Endodermal cell (in vitro differentiated cells): ENCODE measurements at places on chromosomes 1 and 21. TPM values are rescaled to one million over a fixed set of nuclear protein-coding genes. Genes with fewer than 3 reads are reported as not detected.

GRCh38 chr1:31627930-31628559 is 10.6 kb downstream of the HCRTR1 start:
- DNase-seq = no peak

DNA sequence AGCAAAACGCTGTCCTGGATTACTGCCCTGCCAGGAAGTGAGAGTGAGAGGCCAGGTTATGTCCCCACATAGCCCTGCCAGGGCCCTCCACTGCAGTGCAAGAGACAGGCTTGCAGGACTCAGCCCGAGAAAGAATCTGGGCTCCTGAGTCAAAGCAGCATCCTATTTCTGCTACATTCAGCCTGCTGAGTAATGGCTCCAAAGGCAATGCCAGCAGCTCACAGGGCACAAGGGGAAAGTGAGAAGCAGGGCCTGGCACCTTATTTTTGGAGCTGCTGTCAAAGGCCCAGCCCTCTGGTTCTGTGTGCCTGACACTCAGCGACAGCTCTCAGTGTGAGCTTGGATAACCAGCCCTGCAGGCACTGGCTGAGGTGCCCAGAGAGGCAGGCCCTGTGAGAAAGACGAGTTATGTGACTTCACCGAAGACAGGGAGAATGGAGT is 83.9 kb downstream of the DTL start:
- no peak for DNase-seq

GRCh38 chr1:97050506-97050905 is 328.9 kb downstream of the PTBP2 start:
- no peak for DNase-seq

GRCh38 chr1:198929961-198930599 is 291.2 kb downstream of the PTPRC start:
- DNase-seq = no peak

CFAP126 gene
- 1.2 to 1.7 TPM (median 1.2 TPM) in 3 replicates for total RNA-seq

DNA sequence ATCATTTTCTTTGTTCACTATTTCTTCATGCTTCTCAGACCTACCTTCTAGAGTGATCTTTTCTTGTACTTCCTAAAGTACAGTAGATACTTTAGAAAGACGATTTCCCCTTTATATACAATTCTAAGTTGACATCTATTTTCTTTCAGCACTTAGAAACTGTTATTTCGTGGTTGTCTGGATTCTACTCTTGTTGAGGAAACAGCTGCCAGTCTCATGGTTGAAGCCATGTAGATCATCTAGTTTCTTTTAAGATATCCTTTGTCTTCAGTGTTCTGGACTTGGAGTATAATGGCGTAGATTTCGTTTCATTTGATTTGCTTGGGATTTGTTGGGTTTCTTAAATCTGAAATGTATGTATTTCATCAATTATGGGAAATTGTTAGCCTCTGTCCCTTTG is 67.6 kb downstream of the PKN2 start:
- no peak for DNase-seq

ASCL5 gene
- 0.56 to 1.2 TPM (median 1.2 TPM) in 3 replicates for total RNA-seq

- DNase-seq = no peak
These were observed 125.7 kb downstream of the LYPLAL1 start for GRCh38 chr1:219299420-219299819.

DNA sequence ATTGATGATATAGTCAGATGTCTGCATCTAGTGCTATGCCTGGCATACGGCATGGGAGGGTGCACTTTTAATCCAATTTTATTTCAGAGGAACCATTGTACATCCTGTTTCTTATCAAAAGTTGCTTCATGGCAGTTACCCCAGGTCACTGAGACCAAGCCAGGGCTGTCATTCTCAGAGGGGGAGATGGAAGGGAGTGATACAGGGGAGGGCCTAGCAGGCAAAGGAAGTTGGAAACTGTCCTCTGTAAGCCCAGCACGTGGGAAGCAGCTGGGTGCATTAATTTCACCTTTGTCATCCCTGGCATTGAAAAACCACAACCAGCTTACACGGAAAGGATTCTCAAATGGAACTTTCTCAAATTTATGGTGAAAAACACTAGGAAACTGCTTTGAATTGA is 458.7 kb upstream of the ADAMTS5 start:
- peak; percentile 41 for DNase-seq

TRPM2 gene
- total RNA-seq = 11.1 to 22.9 TPM (median 12.5 TPM) in 3 replicates

DNA sequence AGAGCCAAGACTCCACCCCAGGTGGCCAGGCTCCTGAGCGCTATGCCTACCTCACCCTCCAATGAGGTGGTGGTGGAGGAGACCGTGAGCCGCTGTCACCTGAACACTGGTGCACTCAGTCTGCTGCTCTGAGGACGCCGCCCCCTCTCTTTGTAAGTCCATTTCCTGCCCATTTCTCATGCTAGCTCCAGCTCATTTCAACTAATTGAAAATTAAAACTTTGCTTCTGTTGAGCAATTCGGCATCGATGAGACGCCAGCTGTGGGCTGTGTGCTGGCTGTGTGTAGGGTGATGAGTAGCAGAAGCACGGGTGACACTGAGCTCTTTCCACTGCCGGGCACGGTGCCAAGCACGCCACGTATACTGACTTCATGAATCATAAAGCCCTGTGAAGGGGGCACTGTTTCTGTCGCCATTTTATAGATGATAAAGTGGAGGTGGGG is 11.2 kb downstream of the TNFRSF1B start:
- no peak for DNase-seq

TMEM51 gene
- 7.7 to 12.1 TPM (median 10.6 TPM) in 3 replicates for total RNA-seq

RIPPLY3 gene
- total RNA-seq = 27.5 to 31.1 TPM (median 28.0 TPM) in 3 replicates

GRCh38 chr1:66954208-66954607 is 29.4 kb downstream of the MIER1 start:
- no peak for DNase-seq

KANK4 gene
- 0.43 and 0.70 TPM in 2 replicates for total RNA-seq

MARK1 gene
- total RNA-seq = 11.4 and 12.6 TPM in 2 replicates

- DNase-seq = peak; percentile 82
These were observed 14.1 kb downstream of the PEA15 start for GRCh38 chr1:160219062-160219929.

DNA sequence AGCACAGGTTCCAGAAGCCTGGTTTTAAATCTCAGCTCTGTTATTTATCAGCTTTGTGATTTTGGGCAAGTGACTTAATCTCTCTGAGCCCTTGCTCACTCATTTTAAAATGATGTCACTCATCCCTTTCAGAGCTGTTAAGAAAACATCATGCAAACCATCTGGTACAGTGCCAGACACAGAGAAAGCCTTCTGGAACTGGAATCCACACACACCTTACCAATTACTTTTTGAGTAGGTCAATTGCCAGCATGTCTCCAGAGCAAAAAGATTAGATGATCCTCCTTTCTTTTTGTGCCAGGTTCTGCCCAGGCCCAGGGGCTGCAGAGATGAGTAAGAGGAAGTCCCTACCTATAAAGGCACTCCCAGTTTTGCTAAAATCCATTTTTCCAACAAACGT is 61.3 kb downstream of the ROR1 start:
- DNase-seq = no peak

- DNase-seq = peak; percentile 22
These were observed 20.5 kb upstream of the SMYD3 start for GRCh38 chr1:246527402-246528088.

GRCh38 chr21:23111070-23111600 is 2112.9 kb downstream of the NCAM2 start:
- no peak for DNase-seq

DNA sequence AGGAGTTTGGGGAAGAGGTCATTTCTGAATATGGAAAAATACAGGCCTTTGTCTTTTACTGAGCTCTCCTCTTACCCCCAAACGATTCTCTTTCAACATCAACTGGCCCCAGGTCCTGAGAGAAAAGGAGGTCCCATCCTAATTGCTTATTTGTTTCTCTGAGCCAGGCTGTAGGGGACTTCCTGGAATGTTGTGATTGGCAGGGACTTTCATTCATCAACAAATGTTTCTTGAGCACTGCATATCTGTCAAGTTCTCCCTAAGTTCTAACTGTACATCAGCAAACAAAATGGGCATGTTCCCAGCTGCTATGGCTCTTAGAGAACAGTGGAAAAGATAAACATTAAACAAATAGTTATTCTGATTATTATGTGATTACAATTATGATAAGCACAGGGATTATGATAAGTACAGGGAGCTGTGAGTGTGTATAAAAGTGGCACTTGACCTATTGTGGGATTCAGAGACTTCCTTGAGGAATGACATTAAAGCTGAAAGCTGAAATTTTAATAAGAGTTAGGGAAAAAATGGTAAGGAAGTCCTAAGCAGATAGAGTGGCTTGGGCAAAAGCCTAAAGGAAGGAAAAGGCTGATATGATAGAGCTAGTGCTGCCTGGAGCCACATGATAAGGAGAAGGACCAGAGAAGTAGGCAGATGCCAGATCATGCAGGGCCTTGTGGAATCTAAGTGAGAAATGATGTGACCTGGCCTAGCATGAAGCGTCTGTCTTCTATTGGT is 11.6 kb downstream of the GPX7 start:
- peak; percentile 38 for DNase-seq

PTGS2 gene
- total RNA-seq = 0.09 and 0.20 TPM in 2 replicates

- no peak for DNase-seq
These were observed 29.5 kb downstream of the AZIN2 start for GRCh38 chr1:33110477-33110876.

OR10T2 gene
- not detected in 3 replicates for total RNA-seq
